Activated naive CD8-positive, alpha-beta T cell treated with anti-CD3 and anti-CD28 coated beads, Interleukin-2, amount 10 ng/mL, durations not matched to agents 7 days and 5 days (primary cell): ENCODE measurements at places on chromosomes 1 and 21. TPM values are rescaled to one million over a fixed set of nuclear protein-coding genes. Genes with fewer than 3 reads are reported as not detected.

Gene LMOD1
- not detected for total RNA-seq

DNA sequence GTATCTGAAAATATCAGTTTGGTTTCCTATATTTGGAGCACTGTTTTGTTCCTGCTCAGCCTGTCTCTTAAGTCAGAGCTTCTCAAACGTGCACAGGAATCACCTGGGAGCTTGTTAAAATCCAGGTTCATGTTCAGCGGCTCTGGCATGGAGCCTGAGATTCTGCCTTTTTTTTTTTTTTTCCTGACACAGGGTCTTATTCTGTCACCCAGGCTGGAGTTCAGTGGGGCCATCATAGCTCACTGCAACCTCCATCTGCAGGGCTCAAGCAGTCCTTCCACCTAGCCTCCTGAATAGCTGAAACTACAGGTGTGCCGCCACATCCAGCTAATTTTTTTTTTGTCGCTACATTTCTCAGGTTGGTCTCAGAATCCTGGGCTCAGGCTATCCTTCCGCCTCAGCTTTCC is 12.2 kb upstream of the SELENON start:
- no peak for DNase-seq
- no peak overlapping the region for H3K4me3 ChIP-seq
- H3K4me1 ChIP-seq: peaks cover 1% of the 10 kb centered on the region
- H3K36me3 ChIP-seq: peaks cover 10% of the 10 kb centered on the region
- no peak overlapping the region for H3K27ac ChIP-seq

- H3K27me3 ChIP-seq: peaks cover 12% of the 10 kb centered on the region
- peaks cover 1% of the 10 kb centered on the region for H3K36me3 ChIP-seq
- no peak overlapping the region for H3K27ac ChIP-seq
- DNase-seq: no peak
Measured at GRCh38 chr1:30872033-30872947, 36.3 kb downstream of the SDC3 start.

Gene PCAT6
- 0.61 TPM for total RNA-seq

Gene DENND2C
- total RNA-seq: 0.67 TPM

GRCh38 chr1:113811156-113811887 is 954 bp downstream of the RSBN1 start:
- peak overlapping the region; percentile 98 for H3K27ac ChIP-seq
- H3K27me3 ChIP-seq: no peaks in the 10 kb centered on the region
- H3K4me1 ChIP-seq: peaks cover 19% of the 10 kb centered on the region
- peaks cover 26% of the 10 kb centered on the region for H3K36me3 ChIP-seq

Gene ASCL5
- total RNA-seq: not detected

DNA sequence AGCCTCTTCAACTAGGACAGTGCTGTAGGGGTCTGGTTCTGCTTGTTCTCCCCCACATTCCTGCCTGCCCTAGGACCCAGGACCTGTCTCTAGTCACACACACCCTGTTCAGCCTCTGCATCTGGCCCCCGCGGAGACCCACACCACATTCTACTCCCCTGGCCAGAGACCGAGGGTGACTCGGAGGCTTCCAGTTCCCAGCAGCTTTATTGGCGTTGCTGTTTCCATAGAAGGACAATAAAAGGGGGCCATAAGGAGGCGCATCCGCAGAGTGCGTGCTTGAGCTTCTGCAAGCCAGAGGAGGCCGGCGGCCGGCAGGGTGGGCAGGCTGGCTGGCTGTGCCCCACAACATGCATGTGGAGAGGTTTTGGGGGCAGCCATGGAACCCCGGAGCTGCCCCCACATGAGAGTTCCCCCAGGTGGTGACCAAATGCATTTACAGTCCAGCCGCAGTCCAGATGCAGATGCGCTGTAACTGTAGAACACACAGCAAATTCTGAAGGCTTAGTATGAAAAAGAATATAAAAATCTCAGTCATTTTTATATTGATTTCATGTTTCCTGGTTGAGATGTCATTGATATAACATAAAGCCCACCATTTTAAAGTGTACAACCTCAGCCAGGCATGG is 52.4 kb downstream of the PDE9A start:
- no peak overlapping the region for H3K4me3 ChIP-seq
- H3K36me3 ChIP-seq: no peaks in the 10 kb centered on the region
- H3K4me1 ChIP-seq: no peaks in the 10 kb centered on the region
- H3K27ac ChIP-seq: no peak overlapping the region

Gene AIRE
- total RNA-seq: not detected

GRCh38 chr1:75937034-75937433 is 4.8 kb upstream of the ASB17 start:
- H3K4me3 ChIP-seq: no peak overlapping the region
- no peak for DNase-seq
- no peaks in the 10 kb centered on the region for H3K36me3 ChIP-seq
- no peak overlapping the region for H3K27ac ChIP-seq
- no peaks in the 10 kb centered on the region for H3K4me1 ChIP-seq

DNA sequence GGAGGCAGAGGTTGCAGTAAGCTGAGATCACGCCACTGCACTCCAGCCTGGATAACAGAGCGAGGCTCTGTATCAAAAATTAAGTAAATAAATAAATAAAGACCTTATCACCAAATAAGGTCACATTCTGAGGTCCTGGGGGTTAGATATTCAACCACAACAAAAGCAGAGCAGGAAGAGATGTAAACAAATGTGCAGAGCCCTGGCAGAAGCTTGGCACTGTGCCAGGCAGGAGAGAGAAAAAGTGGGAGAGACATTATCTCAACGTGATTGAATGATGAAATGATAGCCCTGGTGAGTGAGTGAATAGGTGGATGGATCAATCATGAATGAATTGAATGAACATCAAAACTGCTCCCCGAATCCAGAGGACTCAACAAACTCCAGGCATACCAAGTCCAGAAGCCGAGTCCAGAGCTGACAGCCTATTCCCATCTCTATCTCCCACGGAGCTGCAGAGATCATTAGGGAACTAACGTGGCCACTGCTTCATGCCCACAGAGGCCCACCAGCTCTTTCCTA is 150.7 kb downstream of the TOMM20 start:
- H3K4me1 ChIP-seq: peaks cover 56% of the 10 kb centered on the region
- no peaks in the 10 kb centered on the region for H3K27me3 ChIP-seq
- peak overlapping the region; percentile 87 for H3K27ac ChIP-seq
- no peak overlapping the region for H3K4me3 ChIP-seq
- peak; percentile 10 for DNase-seq

Gene TTLL7
- 2.3 TPM for total RNA-seq

- no peak overlapping the region for H3K27ac ChIP-seq
- H3K4me1 ChIP-seq: peaks cover 17% of the 10 kb centered on the region
- H3K27me3 ChIP-seq: no peaks in the 10 kb centered on the region
- DNase-seq: no peak
- H3K36me3 ChIP-seq: peaks cover 14% of the 10 kb centered on the region
Measured at GRCh38 chr1:94425821-94426484, 7.8 kb downstream of the ABCD3 start.

GRCh38 chr1:29390491-29391361 is 154.4 kb downstream of the PTPRU start:
- H3K36me3 ChIP-seq: no peaks in the 10 kb centered on the region
- no peak overlapping the region for H3K4me3 ChIP-seq
- no peak overlapping the region for H3K27ac ChIP-seq
- H3K4me1 ChIP-seq: no peaks in the 10 kb centered on the region
- DNase-seq: no peak

DNA sequence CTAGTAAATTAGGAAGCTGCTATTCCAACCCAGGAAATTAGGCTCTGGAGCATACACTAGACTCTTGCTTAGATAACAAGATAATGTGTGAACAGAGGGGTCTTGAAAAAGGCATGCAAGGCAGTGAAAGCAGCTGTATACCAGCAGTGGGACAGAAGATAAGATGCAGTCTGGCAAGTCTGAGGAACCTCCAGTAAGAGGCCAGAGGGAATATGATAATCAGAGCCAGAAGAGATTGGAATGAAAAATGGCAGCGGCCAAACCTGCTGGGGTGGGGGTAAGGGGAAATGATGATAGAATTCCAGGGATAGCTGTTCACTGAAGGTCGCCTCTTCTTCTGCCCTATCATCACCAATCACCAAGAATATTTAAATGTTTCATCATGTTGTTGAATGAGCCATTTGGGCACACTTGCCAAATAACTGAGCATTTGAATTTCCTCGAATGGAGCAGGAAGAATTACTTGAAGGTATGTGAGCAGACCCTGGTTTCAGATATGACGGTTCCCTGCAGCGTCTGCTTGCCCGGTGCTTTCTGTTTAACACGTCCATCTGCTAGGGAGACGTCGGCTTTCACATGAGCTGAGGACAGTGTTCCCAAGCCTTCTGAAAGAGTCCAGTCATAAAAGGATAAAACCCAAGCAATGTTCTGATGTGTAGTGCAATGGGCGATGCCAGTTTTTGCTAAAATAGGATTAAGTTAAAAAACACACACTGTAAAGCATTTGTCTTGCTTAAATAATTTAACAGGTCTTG is 173.3 kb downstream of the RWDD3 start:
- no peak overlapping the region for H3K4me3 ChIP-seq
- no peaks in the 10 kb centered on the region for H3K4me1 ChIP-seq
- no peaks in the 10 kb centered on the region for H3K36me3 ChIP-seq
- no peak for DNase-seq
- H3K27me3 ChIP-seq: peaks cover 6% of the 10 kb centered on the region

DNA sequence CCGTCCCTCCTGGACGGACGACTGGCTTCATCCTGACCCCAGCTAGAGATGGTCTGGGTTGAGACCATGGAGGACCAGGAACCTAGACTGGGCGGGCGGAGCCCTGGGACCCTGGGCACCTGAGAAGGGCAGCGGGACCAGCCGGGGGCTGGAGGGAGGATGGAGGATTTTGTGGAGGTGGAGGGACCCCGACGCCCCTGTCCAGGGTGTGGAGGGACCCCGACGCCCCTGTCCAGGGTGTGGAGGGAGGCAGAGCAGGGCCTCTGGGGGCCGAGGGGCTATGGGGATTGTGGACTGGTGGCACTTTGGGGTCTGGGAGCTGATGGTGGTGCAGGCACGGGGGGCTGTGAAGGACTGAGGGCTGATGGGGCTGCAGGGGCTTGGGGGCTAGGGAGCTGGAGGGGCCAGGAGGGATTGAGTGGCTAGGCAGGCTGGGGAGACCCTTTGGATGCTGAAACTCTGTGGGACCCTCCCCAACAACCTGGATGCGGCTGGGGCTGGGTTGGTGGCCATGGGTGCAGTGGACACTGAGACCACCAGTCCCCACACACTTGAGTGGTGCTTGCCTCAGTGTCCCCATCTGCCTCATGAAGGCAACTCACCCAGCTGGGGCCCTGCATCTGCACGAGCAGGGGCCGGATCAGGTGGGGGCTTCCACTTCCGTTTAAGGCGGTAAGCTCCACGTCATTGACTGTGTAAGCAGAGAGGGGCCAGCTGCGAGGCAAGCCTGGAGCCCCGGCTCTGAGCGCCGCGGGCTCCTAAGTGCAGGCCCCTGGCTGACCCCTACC is 7.4 kb downstream of the GJC2 start:
- H3K27me3 ChIP-seq: no peaks in the 10 kb centered on the region
- H3K4me1 ChIP-seq: peaks cover 22% of the 10 kb centered on the region
- peak overlapping the region; percentile 82 for H3K4me3 ChIP-seq
- no peaks in the 10 kb centered on the region for H3K36me3 ChIP-seq

Gene HLCS
- total RNA-seq: 17.4 TPM

DNA sequence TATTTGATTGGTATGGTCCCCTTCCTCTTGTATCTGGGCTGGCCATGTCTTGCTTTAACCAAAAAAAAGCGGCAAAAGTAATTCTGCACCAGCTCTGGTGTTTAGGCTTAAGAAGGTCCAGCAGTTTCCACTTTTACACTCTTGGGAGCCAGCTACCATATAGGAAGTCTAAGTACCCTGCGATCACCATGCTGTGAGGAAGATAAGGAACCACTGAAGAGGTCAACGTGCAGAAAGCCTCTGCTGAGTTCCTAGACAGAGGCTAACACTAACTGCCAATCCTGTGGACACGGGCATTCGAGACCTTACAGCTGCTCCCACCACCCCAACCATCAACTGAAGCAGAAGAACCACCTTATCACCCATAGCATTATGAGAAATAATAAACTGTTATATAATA is 331.4 kb downstream of the VAV3 start:
- H3K27me3 ChIP-seq: peaks cover 2% of the 10 kb centered on the region
- no peak for DNase-seq
- H3K4me1 ChIP-seq: no peaks in the 10 kb centered on the region
- no peak overlapping the region for H3K27ac ChIP-seq
- peaks cover 2% of the 10 kb centered on the region for H3K36me3 ChIP-seq

- H3K27me3 ChIP-seq: peaks cover 15% of the 10 kb centered on the region
- H3K4me1 ChIP-seq: peaks cover 21% of the 10 kb centered on the region
- H3K4me3 ChIP-seq: no peak overlapping the region
- DNase-seq: no peak
- H3K27ac ChIP-seq: no peak overlapping the region
Measured at GRCh38 chr21:34994766-34995631, 54.1 kb downstream of the RUNX1 start.

Gene SPRR4
- not detected for total RNA-seq

GRCh38 chr1:156624814-156625435 is 5.7 kb downstream of the HAPLN2 start:
- no peaks in the 10 kb centered on the region for H3K36me3 ChIP-seq
- no peak for DNase-seq
- peaks cover 72% of the 10 kb centered on the region for H3K27me3 ChIP-seq
- no peak overlapping the region for H3K4me3 ChIP-seq

Gene GIPC2
- total RNA-seq: 0.74 TPM
